ENCODE measurements at places on chromosomes 1 and 21.

- no peak for DNase-seq
Observed at GRCh38 chr1:226628612-226629155, 80.1 kb downstream of the STUM start.

DNA sequence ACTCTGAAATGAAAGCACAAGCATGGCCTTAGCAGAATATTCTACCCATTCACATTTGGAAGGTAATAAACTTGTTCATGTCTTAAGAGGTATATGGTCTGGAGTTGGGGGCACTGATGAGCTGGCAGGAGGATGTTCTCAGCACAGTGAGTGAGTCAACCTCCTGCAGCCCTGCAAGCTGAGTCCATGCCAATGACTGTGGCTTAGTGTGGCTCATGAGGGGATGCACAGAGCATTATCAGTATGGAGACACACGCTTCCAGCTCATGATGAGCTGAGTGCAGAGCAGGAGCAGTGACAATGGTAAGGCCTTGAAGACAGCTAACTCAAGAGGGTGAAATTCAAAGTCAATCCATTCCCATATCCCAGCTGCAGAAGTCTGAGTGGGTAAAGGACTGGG lies 102.3 kb downstream of the TNFSF18 start:
- DNase-seq, result peak; percentile 75

DNA sequence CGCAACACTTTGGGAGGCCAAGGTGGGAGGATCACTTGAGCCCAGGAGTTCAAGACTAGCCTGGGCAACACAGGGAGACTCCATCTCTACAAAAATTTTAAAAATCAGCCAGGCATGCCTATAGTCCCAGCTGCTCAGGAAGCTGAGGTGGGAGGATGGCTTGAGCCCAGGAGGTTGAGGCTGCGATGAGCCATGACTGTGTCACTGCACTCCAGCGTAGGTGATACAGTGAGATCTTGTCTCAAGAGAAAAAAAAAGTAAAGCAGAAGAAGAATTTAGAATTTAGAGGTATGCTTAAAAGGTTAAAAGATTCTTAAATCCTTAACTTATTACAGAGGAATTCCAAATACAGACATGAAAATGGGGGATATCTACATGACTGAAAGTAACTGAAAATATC lies 79.5 kb downstream of the SMYD3 start:
- DNase-seq, result no peak

DNA sequence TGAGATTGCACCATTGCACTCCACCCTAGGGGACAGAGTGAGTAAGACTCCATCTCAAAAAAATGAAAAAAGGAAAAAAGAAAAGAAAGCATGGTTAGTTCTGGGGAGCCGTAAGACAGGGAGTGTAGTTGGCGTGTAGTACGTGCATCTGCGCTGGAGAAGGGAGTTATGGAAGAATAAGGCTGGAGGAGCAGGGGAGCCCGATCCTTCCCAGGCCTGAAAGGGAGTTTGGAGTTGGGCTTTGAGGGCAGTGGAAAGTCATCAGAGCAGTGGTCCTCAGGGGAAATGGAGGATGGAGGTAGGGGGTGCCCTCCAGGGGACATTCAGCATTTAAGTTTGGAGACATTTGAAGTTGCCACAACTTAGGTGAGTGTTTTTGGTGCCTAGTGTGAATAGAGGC lies 11.3 kb upstream of the TMEM201 start:
- DNase-seq, result no peak

DNA sequence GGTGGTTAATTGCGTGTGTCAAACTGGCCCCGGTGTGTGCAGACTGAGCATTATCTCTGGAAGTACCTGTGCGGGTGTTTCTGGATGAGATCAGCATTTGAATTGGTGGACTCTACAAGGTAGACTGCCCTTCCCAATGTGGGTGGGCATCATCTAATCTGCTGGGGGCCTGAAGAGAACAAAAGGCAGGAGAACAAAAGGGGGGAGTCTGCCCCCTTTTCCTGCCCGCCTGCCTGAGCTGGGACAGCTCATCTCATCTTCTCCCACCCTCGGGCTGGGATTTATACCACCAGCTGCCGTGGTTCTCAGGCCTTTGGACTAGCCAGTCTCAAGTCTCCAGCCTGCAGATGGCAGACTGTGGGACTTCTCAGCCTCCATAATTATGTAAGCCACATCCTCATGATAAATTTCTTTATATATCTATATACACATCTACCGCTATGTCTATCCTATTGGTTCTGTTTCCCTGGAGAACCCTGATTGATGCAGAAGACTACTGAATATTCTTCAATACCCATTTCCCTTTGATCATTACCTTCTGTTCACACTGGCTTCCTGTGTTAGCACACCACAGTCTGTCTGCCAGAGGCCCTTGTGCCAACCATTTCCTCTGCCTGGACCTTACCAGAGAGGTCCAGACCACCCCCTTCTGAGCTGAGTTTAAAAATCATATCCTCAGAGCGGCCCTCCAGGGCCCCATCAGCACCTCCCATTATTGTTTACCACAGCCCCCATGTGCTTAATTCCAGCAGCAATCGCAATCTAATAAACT lies 25.2 kb downstream of the RCAN1 start:
- DNase-seq, result no peak

DNA sequence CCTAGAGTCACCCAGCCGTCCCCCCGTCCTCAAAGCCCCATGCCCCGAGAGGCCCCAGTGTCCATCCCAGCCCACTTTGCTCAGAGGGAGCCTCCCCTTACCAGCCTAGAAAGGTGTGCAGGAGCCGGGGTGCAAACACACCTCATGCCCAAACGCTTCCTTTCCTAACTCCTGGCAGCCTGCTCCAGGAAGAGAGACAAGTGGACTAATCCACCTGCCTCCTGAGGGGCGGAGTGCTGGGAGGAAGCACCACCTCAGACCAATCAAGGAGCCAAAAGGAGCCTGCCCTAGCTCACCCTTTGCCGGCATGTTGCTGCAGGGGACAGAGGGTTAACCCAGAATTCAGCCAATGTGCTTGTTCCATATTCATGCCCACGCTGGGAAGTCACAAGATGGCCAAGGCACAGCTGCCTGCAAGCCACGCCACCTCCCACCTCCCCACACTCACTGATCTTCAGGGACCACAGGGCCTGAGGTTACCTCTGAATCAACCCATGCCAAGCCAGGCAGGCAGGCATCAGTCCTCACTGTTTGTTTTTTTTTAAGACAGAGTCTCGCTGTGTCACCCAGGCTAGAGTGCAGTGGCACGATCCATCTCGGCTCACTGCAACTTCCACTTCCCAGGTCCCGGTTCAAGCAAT lies 27.8 kb downstream of the PLEKHA6 start:
- DNase-seq, result no peak

GRCh38 chr21:42340187-42341050 lies 10.4 kb downstream of the TFF2 start:
- DNase-seq, result no peak

DNA sequence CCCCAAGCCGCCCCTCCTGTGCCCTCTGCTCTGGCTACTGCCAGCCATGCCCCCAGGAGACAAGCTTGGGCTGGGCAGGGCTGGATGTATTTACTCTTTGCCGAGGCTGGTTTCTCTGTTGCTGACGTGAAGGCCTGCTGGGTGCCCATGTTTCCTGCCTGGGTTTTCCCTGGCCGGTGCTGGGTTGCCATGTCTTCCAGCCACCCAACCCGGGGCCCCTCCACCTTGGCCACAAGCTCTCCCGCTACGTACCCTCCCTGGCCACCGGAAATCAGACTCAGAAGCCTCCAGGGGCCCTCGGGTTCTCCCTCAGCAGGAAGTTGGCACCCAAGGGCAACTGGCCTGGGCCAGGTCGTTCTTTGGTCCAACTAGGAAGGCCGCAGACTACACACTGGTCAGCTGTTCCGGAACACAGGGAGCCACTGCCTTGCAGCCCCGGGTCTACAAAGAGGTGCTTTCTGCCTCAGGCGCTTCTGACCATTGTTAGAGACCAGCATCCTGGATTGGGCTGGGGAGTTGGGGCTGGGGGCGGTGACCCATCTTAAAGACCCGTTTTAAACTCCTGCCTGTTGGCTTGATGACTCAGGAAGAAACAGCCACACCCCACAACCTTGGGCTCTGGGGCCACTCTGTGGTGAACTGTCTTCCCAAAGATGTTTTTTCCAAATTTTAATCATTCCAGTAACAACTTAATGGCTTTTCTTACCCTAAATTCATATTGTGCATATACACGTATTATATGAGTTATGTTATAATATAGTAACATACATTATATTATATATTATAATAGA lies 71.2 kb upstream of the RUNX3 start:
- no peak for DNase-seq

DNA sequence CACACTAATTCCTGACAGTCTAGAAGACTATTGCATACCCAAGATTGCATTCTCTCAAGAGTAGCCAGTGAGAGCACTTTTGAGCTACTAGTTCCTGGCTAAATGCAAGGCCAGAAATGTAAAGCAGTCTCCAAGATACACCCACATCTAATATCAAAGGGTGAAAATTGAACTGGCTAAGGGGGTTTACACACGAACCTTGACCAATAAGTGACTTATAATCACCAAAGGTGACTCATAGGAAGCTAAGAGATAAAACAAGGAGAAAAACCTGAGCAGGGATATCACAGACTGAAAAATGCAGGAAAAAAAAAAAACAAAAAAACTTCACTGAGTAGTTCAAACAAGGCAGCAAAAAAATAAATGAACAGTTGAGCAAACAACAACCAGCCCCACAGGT lies 172.2 kb upstream of the RRP15 start:
- no peak for DNase-seq

GRCh38 chr1:42260376-42261070 lies 74.5 kb downstream of the FOXJ3 start:
- no peak for DNase-seq

DNA sequence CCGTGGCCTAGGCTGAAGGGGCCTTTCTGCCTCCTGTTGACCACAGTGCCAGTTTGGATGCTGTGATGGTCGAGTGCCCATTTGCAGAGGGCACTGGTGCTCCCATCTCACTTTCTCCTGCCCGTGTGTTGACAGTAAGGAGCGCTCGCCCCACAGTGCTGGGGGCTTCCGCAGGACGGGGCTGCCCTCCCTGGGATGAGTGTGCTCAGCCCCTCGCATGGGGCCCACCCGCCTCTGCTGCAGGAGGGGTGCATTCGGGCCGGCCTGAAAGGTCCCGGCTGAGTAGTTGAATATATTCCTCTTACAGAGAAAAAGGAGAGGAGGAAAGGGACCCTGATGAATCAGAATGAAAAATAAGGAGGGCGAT lies 37.3 kb downstream of the NTPCR start:
- DNase-seq, result no peak

DNA sequence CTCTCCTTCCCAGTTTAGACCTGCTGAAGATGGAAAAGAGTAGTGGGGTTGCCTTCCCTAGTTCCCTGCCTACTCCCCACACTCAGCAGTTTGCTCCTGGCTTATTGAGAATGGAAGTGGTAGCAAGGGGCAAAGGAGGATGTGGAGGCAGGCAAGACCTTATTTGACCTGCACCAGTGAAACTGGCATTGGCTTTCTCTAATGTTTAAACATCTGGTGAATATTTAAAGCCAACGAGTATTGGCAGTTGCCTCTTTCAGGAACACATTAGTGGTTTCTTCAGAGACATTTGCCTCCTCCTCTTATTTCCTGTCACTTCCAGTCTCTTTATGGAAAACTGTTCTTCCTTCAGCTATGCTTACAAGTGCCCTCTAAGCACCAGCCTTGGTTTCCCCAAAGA lies 62.4 kb upstream of the VAV3 start:
- DNase-seq, result no peak

DNA sequence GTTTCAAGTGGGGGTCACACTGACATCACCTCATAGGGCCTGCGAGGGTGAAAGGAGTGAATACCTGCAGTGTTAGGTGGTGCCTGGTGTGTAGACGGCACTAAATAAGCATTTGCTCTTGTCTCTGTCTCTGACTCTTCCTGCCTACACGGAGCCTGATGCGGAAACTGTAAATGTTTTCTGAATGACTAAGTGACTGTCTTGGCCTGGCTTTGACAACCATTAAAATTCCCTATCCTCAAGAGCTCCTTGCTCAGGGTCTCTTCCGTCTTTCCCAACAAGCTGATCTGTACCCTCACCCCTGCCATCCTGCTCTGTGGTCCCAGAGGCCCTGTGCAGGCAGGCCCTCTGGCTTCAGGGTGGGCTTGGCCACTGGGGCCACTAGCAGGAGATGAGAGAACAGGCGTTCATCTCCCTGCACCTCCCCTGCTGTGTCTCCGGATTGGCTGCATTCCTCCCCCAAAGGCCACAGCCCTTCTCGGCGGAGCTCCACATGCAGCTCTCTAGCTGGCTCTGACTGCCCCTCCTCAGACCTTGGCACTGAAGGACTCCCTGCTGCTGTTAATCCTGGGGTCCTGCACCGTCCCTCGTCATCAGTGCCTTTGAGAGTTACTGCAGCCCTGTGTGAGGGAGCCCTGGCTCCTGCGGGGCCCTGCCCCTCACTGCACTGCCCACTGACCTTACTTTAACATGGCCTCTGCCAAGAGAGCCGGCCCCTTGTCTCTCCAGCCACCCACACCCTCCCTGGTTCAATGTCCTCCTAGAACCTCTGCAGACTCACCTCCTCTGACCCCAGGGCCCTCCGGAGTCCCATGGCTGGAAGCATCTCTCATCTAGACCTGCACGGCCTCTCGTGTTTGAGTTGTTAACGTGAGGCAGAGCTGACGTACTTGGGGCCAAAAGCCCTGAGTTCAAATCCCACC lies 211.1 kb downstream of the MATN1 start:
- DNase-seq, result peak; percentile 10

- no peak for DNase-seq
Observed at GRCh38 chr1:170660871-170661645, 2.9 kb upstream of the PRRX1 start.

- DNase-seq, result no peak
Observed at GRCh38 chr1:63748641-63749040, 25.2 kb upstream of the ROR1 start.

DNA sequence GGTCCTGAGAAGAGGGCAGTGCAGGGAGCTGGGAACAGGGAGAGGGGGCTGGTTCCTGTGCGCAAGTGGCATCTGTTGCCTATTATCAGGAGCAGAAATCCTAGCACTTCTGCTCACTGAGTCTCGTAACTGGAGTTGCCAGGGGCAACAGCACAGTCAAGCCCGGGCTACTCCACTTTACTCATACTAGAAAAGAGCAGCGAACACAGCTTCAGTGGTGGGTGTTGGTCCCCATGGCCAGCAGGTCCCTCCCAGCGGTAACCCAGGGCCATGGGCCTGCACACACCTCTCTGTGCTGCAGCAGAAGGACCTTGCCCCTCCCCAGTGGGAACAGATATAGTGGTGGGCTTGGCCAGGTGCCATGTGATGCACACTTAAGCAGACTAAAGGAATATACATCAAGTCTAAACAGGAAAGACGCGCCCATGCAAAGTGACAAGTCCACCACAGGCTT lies 8.5 kb downstream of the PYCR2 start:
- DNase-seq, result no peak

DNA sequence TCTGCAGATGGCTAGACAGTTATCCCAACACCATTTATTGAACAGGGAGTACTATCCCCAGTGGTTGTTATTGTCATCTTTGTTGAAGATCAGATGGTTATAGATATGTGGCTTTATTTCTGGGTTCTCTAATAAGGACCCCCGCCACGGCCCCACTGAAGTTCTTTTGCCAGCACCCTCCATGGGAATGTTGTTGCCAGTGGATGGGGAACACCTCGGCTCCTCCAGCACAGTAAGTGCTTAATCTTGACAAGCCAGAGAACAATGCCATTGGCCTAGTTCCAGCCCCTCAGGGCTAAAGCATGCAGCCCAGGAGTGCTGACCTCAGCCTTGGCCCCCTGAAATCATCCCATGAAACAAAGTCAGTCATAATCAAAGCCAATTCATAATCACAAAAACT lies 337.6 kb downstream of the AGBL4 start:
- no peak for DNase-seq

- DNase-seq, result no peak
Observed at GRCh38 chr1:64243757-64244080, 40.3 kb downstream of the UBE2U start.
